ENCODE measurements at places on chromosomes 7 and 10. TPM values are rescaled to one million over a fixed set of nuclear protein-coding genes. Genes with fewer than 3 reads are reported as not detected.

The HTR7 gene
- total RNA-seq: 20.5 TPM

The FZD8 gene
- 5.1 TPM for total RNA-seq

The PKD2L1 gene
- total RNA-seq: not detected

The NPTX2 gene
- not detected for total RNA-seq

The TIAL1 gene
- total RNA-seq: 45.9 TPM

All from M059J (cell line).